ENCODE measurements at places on chromosomes 2 and 18.

- no peak for ATAC-seq
These were observed 222.7 kb downstream of the CDH2 start for GRCh38 chr18:27954226-27954625.

DNA sequence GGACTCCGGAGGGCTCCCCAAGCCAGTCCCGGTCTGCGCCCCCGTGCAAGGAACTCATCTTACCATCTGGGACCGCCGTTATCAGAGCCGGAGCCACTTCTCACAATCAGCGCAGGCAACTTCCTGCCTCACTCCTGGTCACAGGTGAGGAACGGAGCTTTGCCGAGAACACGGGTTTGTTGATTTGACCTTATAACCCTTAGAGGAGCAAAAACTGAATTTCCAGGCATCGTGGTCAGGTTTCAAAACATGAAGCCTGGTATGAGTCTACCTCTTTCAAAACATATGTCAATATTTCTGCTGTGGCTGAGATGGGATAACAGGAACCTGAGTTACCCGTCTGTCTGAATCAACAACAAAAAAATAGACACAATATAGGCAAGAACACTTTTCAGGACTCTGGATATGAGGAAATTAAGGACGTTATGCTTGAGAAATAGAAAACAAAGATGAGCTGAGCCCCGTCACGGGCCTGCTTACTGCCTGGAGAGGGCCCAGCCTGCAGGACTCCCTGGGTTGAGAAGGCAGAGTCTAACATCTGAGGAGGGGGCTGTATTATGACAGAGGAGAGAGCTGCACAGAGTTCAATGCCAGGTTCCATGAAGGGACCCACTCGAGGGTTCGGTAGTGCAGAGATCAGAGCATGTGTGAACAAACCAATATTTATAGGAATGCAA lies 148.7 kb downstream of the NDUFA10 start:
- ATAC-seq = no peak

DNA sequence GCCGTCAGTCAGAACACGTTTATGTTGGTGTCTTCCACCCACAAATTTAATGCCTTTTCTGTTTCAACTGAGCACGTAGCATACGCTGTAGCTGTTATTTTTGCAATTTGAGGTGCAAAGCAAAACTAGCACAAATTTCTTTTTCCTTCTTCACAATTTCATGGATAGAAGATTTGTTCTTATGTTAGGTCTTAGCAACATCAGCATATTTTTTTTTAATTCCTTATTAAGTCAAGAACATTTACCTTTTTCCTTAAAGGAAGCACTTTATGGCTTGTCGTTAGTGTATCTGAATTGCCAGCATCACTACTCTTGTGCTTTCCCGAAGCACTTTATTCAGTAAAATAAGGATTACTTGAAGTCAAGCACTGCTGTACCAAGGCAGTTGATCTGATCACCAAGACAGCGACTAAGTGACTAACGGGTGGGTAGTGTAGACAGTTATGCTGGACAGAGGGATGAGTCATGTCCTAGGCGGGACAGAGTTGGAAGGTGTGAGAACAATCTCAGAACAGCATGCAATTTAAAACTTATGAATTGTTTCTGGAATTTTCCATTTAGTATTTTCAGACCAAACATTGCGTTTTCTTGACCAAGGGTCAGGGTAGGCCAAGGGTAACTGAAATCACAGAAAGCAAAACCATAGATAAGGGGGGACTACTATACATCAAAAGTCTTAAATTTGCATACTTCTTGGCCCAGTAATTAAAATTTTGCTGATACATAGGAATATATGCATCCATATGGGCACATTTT lies 13.3 kb downstream of the BABAM2 start:
- ATAC-seq = no peak

DNA sequence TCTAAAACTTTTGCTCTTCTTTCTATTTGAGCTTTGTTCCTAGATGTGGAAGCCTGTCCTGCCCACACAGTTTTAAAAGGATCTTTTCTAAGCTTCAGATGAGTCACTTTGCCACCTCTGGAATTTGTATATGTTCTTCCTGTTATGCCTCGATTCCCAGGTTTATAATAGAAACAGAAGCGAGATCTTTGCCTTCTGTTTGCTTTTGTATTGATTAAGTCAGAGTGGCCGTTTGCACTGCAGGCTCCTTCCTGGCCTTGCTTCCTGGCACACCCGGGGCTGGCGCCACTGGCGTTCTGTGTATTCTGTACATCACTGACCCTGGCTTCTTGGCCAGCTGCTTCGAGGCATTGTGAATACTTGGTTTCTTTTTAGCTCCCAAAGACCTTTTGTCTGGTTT lies 91.8 kb downstream of the MTCL1 start:
- ATAC-seq = no peak

DNA sequence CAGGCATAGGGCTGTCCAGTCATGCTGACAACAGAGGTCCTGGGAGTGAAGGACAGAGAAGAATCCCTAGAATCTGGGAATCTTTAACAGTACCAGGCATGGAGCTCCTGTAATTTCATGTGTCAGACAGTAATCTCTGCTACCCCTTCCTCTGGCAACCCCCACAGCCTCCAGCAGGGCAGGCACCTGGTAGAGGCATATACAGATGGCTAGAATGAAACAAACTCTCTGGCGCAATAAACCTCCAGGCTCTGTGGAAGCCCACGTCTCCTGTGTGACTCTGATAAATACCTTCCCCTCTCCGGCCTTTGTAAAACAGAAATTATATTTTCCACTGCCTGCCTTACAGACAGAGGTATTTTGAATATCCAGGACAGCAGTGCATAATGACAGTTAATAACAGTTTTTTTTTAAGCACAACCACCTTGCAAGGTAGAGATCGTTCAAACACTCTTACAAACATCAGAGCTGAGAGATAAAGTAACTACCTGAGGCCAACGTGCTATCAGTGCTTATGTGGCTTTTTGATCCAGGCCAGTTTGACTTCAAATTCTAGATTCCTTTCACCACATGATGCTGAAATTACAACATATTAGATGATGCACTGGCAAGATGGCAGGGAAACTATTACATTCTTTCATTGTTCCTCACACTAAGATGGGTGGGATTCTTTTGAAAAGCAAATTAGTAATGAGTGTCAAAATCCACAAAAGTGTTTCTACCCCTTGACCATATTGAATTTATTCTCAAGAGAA lies 47.7 kb upstream of the TMEM247 start:
- ATAC-seq = no peak

DNA sequence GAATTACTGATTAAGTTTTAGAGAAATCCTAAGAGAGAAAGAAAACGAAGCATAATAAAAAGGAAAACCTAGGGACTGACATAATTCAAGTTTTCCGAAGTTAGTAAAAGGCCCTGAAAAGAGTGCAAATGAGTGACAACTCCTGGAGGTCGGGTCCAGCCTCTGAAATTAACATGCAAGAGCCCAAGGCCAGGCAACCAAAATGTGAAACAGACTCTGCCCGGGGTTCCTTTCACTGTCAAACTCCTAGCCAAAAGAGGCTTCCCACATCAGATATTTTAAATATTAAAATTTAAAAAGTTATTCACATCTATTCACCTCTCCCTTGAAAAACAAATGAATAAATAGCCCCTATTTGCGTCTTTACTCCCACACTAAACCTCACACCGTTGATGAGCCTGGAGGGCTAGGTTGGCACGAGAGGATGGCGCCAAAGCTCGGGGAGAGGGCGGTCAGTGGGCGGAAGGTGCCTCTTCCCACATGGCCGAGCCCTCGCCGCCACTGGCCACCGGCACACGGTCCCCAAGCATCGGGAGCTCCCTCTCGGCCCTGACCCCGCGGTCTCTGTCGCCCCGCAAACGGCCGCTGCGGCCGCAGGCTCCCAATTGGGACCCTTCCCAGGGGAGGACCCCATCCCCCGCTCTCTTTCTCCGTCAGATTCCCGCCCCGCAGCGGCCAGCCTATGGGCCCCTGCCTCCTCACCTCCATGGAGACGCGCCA lies 630 bp downstream of the PPM1G start:
- peak; percentile 54 for ATAC-seq
